ENCODE measurements at places on chromosomes 6 and 20.
A peak's percentile ranks its signal among the peaks of the same experiment; 100 is the strongest.

DNA sequence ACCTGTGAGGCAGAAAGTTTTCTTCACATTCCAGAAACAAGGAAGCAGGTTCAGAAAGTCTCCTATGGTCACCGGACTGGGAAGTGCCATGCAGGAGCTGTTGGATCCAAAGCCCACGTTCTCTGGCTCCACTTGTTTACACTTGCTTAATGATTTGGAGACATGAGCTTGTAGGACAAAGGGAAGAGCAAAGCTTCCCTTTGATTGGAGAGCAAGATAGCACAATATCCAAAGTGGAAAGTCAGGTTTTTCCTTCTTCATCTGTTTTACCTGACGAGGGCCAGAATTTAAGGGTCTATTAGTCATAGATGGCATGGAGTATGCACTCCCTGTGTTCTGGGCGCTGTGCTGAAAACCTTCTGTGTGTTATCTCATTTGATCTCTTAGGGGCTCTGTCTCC, 81.2 kb downstream of the PDE7B start:
- no peak for DNase-seq

- no peak for DNase-seq
Measured at GRCh38 chr6:29992807-29993206, 50.5 kb downstream of the HLA-A start.

- no peak for DNase-seq
Measured at GRCh38 chr6:162200945-162201690, 526.4 kb downstream of the PRKN start.

DNA sequence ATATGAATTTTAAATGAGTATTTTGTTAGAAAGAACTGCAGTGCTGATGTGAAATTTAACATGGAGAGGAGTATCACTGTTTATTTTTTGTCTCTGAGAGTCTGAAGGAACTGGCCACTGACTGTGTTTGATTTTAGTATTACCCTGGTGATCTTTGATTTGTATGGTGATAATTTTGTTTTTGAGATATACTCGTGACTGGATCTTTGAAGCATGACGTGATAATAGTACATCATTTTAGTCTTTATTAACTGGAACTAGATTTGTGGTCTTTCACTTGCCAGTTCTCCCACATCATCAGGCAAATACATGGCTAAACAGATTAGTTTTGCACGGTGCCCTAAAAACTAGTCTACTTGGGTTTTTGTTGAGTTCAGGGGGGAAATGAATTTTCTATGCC, 55.5 kb downstream of the ARID1B start:
- no peak for DNase-seq

DNA sequence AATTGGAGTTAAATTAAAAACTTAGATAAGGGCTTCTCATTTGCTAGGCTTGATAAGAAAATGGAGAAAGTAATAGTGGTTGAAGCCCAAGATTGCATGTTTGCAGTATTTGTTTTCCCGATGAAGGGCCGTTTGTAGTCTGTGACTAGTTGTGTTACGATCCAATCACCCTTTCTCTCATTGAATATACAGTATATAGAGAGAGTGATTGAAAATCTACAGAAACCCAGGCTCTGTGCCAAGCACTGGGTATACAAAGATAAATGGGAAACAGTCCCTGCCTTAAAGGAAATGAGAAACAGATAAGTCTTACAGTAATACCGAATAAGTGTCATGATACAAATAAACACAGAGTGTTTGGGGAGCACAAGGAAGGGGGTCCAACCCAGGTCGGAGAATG, 55.2 kb upstream of the CDKAL1 start:
- no peak for DNase-seq

GRCh38 chr20:52493171-52493721, 301.7 kb upstream of the ZFP64 start:
- DNase-seq = peak; percentile 25

- peak; percentile 97 for DNase-seq
Measured at GRCh38 chr6:111591370-111591900, 14.2 kb downstream of the TRAF3IP2 start.

DNA sequence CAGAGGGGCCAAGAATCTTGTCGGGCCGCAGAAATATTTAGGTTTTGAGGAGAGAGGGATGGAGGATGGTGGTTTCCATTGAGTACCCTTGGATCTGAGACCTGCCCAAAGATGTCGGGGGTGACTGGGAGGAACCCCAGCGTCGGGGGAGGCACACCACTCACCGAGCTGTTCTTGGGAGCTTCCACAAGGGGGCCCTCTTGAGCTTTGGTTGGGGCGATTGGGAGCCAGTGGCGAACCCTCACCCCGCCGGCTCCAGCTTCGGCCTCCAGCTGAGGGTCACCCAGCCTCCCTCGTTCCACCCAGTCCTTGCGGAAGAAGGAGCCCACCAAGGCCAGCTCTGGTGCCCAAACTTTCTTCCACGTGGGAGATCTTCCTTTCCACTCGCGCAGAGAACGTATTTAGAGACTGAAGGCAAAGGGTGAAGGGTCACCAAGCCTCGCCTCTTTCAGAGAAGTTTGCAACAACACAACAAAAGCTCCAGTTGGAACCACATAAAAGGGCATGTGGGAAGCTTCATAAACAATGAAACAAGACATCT, 33.6 kb downstream of the APCDD1L start:
- DNase-seq = peak; percentile 28

- DNase-seq = no peak
Measured at GRCh38 chr6:151052021-151052646, 186.6 kb downstream of the MTHFD1L start.

DNA sequence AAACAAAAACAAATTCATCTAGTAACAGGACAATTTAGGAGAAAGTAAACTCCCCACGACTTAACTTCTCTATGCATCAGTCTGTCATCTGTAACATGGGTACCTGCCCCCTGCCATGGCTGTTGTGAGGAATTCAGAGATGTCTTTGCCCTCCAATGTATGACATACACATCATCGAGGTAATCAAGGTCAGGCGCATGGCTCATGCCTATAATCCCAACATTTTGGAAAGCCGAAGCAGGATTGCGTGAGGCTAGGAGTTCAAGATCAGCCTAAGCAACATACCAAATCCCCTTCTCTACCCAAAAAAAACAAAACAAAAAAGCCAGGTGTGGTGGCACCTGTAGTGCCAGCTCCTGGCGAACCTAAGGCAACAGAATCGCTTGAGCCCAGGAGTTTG, 9.0 kb downstream of the EEF1A1 start:
- no peak for DNase-seq

GRCh38 chr6:165768961-165769360, 105.9 kb upstream of the PDE10A start:
- DNase-seq = no peak

DNA sequence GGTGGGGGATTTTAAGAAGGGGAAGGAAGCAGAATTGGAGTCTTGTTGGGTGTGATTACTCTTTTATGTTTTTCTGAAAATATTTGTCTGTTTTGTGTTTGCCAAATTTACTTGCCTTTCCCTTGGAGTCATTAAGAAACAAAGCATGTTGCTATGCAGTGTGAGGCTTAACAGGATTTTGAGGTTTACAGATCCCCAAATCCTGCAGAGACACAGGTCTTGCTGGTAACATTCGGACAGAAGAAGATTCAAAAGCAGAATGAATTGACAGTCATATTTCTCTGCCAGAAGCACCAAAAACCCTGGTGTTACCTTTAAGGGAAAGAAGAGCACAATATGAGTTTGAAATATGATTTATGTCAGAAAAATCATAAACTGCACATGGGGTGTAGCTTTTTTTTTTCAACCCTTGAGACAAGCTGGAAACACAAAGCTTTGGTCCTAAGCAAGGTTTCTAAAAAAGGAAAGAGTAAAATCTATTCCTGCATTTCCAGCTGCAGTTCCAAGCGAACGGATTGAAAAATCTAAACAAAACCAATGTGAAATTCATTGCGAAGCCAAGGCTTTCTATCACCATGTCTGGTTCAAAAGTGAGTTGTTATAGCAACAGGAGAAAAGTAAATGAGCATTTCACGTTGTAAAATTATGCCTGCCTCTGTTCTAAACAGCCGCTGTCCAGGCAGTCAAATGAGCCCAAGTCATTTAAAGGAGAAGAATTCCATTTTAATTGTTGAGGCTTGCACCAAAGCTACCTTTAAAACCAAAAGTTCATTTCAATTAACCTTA, 358.9 kb upstream of the SASH1 start:
- DNase-seq = no peak

GRCh38 chr6:43809417-43810305, 39.6 kb downstream of the VEGFA start:
- peak; percentile 63 for DNase-seq
